ENCODE measurements at places on chromosomes 1 and 21.
A peak's percentile ranks its signal among the peaks of the same experiment; 100 is the strongest.

DNA sequence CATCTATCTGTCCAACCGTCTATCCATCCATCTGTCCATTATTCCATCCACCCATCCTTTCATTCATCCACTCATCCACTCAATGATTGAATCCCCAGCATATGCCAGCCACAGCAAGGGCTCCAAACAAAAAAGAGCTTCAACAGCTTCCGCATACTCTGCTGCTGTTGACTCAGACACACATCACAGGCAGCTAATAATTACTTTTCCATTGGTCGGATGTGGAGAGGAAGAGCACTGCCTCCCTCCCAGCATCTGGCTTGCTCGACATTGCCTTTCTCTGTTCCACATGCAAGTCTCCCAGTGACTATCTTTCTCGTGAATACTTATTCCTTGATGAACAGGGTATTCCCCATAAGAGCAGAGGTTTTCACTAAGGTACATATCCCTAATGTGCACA lies 176.5 kb downstream of the HIVEP3 start:
- no peak for DNase-seq

- DNase-seq, result no peak
Observed at GRCh38 chr1:204619721-204620120, 65.8 kb downstream of the LRRN2 start.

- DNase-seq, result no peak
Observed at GRCh38 chr1:37468037-37468436, 6.3 kb upstream of the ZC3H12A start.

GRCh38 chr21:45998276-45998701 lies 16.7 kb downstream of the COL6A1 start:
- DNase-seq, result peak; percentile 14

DNA sequence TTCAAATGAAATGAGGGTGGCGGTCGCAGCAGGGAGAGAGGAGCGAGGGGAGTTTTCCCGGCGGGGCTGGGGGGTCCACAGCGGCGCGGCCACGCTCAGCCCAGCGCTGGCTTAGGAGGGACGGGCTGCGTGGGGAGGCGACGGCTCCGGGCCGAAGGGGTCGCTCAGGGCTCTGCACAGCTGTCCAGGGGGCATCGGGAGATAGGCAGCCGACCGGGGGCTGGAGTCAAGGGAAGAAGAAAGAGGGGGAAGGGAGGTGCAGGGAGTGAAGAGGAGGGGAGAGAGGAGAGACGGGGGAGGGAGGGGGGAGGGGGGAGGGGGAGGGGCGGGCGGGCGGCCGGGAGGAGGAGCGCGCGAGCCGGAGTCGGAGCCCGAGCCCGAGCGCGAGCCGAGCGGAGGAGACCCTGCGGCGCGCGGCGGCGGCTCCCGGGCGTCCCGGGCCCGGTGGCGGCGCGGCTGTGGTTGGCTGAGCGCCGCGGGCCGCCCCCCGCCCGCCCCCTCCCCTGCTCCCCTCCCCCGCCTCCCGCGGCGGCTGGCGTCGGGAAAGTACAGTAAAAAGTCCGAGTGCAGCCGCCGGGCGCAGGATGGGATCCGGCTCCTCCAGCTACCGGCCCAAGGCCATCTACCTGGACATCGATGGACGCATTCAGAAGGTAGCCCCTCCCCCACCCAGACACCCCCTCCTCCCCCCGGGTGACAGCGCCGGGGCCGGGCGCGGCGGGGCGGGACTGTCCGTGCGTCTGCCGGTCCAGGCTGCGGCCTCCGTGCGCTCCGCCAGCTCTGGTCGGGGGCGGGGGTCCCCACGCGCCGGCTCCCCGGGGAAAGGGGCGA lies at the start of gene PDE9A:
PDE9A (plus strand) TSS at position 391 of the 831 bp plus-strand sequence; CDS start at position 585, 194 bp downstream.
- peak; percentile 94 for DNase-seq

DNA sequence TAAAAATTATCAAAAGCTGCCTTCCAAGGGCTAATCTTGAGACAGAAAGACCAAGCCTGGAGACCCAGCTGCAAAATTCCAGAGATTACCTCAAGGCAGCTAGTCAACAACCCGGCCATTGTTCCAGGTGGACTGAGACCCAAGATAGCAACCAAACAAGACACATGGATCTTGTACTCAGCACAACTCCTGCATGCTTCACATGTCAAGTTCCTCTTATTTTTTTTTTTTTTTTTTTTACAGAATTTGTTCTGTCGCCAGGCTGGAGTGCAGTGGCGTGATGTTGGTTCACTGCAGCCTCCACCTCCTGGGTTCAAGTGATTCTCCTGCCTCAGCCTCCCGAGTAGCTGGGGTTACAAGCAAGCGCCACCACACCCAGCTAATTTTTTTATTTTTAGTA lies 40.1 kb downstream of the CD2 start:
- DNase-seq, result no peak

DNA sequence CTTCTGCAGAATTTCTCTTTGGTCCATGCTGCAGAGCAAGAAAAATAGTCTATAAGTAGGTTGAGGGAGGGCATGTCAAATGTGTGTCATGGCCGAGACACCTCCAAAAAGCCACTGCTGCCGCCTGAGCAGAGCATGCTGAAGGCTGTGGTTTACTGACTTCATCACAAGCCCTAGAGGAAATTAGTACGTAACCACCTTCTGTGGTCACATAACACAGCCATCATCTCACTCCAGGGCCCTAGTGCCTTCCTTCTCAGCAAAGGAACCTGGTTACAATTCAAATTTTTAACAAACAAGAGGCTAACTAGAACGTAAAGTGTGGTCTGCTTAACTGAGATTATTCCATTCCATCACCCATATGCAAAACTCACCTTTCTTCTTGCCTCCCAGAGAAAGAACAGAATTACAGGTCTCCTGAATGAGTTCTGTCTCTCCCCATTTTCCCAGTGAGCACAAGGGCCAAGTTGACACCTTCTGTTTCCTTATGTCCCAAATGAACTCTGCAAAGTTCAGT lies at the start of gene PTPN22:
PTPN22 (minus strand) TSS at position 116 of the 517 bp plus-strand sequence.
- no peak for DNase-seq

DNA sequence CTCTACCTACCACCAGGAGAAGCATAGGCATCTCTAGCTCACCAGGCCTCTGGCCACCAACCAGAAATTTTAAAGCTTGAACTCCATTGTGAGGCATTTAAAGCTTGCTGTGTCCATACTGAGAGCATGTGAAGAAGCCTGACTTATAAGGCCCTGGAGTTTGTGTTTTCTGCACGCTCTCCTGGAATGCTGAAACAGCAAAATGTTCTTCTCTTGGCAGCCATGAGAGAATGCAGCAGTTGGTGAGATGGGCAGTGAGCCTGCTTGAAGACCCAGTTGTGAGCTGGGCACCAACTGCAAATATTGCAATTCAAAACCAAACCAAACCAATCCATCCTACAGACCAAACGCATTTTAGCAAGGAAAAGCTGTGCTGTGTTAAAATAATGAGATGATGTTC lies 170.0 kb upstream of the IVNS1ABP start:
- DNase-seq, result no peak

GRCh38 chr1:87334351-87335174 lies 5.9 kb downstream of the LMO4 start:
- DNase-seq, result peak; percentile 38

- DNase-seq, result no peak
Observed at GRCh38 chr1:9628541-9629444, 22.7 kb upstream of the PIK3CD start.

GRCh38 chr1:180785291-180785690 lies 127.4 kb upstream of the KIAA1614 start:
- DNase-seq, result no peak

DNA sequence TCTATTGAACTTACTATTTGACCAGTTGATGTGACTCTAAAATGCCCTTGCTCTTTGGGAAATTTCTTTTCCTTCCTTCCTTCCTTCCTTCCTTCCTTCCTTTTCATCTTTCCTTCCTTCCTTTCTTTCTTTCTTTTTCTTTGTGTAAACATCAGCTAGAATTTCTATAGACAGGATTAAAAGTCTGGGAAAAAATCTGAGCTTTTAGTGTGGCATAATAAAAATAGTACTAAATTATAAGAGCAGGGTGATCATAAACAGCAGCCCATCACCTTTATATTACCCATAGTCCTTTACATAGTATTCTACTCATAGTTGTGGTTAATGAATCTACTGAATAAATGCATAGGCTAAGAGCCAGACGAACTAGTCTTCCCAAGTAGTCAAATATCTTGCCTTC lies 281.0 kb upstream of the DAB1 start:
- DNase-seq, result no peak

DNA sequence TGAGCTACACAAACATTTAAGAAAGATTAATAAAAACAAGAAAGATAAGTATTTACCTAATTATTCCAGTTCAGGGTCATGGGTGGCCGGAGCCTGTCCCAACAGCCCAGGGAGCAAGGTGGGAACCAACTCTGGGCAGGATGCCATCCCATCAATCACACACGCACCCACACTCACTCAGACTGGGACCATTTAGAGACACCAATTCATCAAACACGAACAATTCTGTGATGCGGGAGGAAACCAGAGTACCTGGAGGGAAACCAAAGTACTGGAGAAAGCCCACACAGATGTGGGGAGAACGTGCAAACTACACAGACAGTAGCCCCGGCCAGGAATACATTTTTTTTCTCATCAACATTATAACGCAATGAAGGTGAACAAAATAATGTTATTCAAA lies 16.2 kb downstream of the WASF2 start:
- no peak for DNase-seq

- no peak for DNase-seq
Observed at GRCh38 chr1:2284932-2285331, 56.8 kb downstream of the SKI start.

DNA sequence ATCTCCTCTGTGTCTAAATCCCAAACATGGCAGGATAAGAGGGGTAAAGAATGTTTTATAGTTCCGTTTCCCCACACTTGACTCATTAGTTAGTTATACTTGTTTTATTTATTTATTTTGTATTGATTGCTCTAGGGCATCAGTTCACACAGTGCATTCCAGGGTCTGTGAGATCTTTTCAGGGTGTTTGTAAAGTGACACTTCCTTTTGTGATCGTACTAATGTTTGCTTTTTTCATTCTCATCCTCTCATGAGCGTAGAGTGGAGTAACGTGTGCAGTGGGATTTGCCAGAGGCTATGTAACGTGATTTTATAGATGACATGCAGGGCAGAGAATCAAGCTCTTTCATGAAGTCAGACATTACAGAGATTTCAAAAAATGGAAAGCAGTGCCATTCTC lies 103.2 kb downstream of the SCCPDH start:
- DNase-seq, result no peak

- no peak for DNase-seq
Observed at GRCh38 chr1:97271916-97272788, 550.6 kb downstream of the PTBP2 start.

Measured in iPS-NIHi11 (cell line).